ENCODE measurements at places on chromosomes 7 and 10. TPM values are rescaled to one million over a fixed set of nuclear protein-coding genes. Genes with fewer than 3 reads are reported as not detected.

DNA sequence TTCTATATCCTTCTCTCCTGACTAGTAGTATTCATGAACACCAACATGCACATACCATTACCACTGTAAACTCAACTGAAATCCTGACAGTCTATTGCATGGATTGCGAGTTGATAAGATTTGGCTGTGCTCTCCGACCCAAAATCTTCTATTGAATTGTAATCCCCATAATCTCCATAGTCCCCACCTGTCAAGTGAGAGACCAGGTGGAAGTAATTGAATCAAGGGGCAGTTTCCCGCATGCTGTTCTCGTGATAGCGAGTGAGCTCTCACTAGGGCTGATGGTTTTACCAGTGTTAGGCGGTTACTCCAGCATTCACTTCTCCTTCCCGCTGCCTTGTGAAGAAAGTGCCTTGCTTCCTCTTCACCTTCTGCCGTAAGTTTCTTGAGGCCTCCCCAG lies 261.8 kb downstream of the PHF14 start:
- no peak for DNase-seq

DNA sequence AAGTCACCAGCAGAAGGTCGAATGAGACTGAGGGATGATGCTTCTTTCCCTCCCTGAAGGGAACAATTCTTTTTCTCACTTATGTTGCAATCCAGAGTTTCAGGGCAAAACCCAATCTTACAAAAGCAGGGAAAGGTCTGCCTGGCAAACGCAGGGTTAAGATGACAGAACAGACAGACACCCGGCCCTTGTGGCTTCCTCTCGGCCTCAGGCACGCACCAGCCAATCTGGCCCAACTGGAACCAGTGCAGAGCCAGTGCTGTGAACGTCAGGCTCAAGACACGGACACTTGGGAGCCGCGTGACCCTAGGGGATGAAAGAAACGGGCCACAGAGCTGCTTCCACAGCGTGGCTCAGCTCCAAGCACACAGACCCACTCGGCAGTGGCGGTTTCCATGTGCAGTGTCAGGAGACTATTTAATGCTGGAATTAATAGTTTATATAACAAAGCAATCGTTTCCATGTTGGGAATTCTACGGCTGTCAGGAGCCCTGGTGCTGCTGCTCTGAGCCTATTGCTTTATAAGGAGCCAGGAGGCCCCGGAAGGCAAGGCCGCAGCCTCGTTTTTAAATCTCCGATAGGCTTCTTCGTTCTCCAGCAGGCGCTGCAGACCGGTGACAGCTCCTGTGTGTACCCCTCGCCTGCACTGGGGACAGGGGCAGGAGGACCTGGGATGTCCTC lies 198.4 kb downstream of the DIP2C start:
- peak; percentile 78 for DNase-seq

DNA sequence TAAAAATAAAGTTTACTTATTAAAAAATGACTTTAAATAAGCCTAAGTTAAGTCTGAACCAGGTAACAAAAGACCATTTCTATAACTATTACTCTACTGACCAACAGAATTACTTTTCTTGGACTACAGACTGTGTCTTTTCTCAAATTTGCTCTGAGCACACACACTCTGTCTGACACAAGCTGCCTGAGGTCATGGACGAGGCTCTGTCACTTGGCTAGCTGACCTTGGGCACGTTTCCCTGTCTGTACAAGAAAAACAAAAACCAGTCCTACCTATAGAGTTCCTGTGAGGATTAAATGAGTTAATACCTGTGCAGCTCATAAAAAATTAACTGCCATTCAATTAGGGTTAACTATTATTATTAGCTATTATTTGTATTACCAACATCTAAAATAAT lies 22.9 kb downstream of the ATE1 start:
- no peak for DNase-seq

GRCh38 chr7:6461946-6462550 lies 14.3 kb upstream of the DAGLB start:
- DNase-seq, result no peak

DNA sequence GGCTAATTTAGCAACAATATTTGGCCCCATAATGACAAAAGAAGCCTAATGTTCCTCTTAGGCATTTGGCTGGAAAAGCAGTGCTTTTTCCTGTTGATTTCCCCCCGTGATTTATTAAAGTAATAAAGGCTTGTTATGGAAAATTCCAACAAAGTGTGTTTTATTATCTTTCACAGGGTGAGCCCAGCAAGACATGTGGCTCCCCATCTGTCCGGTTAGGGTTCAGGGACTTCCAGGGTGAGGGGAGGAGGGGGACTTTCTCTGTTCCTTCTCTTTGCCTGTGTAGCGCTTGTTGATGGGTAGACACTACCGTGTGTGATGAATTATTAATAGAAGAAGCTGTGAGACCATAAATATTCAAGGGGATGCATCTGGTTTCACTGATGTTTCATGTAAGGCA lies 39.0 kb downstream of the HTR5A start:
- DNase-seq, result no peak

GRCh38 chr7:70267381-70268120 lies 669.3 kb downstream of the AUTS2 start:
- DNase-seq, result peak; percentile 3

GRCh38 chr7:109986701-109987100 lies 1104.2 kb upstream of the LRRN3 start:
- no peak for DNase-seq

GRCh38 chr7:80722616-80723195 lies 84.3 kb downstream of the CD36 start:
- DNase-seq, result peak; percentile 6

- no peak for DNase-seq
These were observed 67.3 kb downstream of the SPDYE5 start for GRCh38 chr7:75559355-75559975.

GRCh38 chr7:80589631-80590030 lies 48.8 kb upstream of the CD36 start:
- no peak for DNase-seq

DNA sequence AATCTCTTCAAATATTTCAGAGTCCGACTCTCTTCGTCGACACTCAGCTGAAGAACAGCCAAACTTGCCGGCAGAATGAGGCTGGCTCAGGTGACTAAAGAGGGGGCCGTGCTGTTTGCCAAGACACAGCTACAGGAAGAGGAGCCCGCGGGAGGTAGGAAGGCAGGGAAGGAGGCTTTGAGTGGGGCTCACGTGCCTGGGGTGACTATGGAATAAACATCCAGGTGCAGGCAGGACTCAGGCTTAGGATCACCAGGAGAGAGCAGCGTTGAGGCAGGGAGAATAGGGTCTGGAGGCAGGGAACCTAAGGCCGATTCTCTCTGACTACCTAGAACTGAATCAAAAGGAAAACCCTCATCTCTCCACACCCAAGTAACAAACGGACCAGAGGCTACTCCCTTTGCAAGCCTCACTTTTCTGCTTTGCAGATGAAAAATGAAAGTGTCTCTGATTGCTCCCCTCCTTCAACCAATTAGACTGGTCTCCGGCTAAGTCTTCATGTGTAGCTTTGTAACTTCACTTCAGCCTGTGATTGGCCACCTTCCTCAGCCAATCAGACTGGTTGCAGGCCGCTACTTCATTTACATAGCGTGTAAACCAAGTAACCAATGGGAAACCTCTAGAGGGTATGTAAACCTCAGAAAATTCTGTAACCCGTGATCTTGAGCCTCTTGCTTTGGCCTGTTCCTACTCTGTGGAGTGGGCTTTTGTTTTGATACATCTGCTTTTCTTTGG lies 19.7 kb upstream of the BNIP3 start:
- DNase-seq, result no peak

- no peak for DNase-seq
These were observed 159.2 kb upstream of the PITRM1 start for GRCh38 chr10:3331690-3332230.

The TMEM270 gene
- total RNA-seq, result not detected

The IKZF1 gene
- 0.67 TPM for total RNA-seq

The LRRD1 gene
- 0.51 TPM for total RNA-seq

The PKD1L1 gene
- 0.54 TPM for total RNA-seq

The SLC26A5 gene
- total RNA-seq, result 0.15 TPM

The TRIM4 gene
- total RNA-seq, result 3.1 TPM

The LIPK gene
- total RNA-seq, result not detected

The HABP2 gene
- total RNA-seq, result not detected

The CTNNA3 gene
- total RNA-seq, result 27.9 TPM

The FXYD4 gene
- not detected for total RNA-seq

Data from cardiac muscle cell (in vitro differentiated cells and primary cell).